Mesothelial cell of epicardium (in vitro differentiated cells): ENCODE measurements at places on chromosomes 5 and 9. TPM values are rescaled to one million over a fixed set of nuclear protein-coding genes. Genes with fewer than 3 reads are reported as not detected.

Gene TAS2R1
- not detected in 3 replicates for total RNA-seq

GRCh38 chr9:115234094-115234493, 116.1 kb upstream of the TNC start:
- H3K36me3 ChIP-seq: peaks cover 1% of the 10 kb centered on the region
- no peak for DNase-seq
- H3K27me3 ChIP-seq: no peaks in the 10 kb centered on the region
- no peak overlapping the region for H3K4me3 ChIP-seq
- no peak overlapping the region for H3K27ac ChIP-seq

- H3K27me3 ChIP-seq: no peaks in the 10 kb centered on the region
- H3K4me3 ChIP-seq: no peak overlapping the region
- no peak overlapping the region for H3K27ac ChIP-seq
- no peaks in the 10 kb centered on the region for H3K4me1 ChIP-seq
- H3K36me3 ChIP-seq: peaks cover 2% of the 10 kb centered on the region
These were observed 1388.3 kb upstream of the ACO1 start for GRCh38 chr9:30995956-30996738.

DNA sequence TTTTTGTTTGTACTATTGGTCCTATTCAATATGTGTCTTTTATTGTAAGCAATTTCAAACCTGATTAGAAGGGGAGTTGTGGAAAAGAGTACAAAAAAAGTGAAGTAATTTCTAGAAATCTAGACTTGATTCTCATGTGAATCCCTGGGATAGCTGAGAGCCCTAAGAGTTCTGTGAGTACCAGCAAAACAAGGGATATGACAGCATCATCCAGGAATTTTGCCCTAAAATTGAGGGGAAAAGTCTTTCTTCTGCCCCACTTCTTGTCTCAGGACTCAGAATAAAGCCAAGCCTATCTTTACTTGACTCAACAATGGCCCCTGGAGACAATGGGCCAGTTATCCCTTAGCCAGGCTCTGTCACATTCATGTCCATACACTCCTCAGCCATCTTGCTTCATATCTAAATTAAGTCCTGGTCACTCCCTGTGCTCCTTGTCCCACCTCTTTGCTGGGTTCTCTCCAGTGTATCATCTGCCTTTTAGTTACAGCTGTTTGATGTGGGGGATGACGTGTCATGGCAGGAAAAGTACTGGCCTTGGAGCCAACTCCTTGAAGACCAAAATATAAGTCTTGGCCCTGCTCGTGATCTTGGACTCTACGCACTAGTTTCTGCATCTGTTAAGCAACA, 81.2 kb downstream of the ADAMTS12 start:
- no peaks in the 10 kb centered on the region for H3K27me3 ChIP-seq
- no peak for DNase-seq
- H3K36me3 ChIP-seq: no peaks in the 10 kb centered on the region
- no peak overlapping the region for H3K4me3 ChIP-seq
